ENCODE measurements at places on chromosomes 16 and 17.

DNA sequence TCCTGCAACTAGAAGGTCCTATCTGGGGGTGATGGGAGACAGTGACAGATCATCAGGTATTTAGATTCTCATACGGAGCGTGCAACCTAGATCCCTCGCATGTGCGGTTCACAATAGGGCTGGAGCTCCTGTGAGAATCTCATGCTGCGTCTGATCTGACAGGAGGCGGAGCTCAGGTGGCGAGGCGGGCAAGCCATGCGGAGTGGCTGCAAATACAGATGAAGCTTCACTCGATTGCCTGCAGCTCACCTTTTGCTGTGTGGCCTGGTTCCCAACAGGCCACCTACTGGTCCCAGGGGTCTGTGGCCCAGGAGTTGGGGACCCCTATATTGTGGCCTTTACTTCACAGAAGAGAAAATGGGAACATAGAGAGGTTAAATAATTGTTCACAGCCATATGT, 200.4 kb downstream of the IRF8 start:
- DNase-seq: no peak

- no peak for DNase-seq
Measured at GRCh38 chr16:76866994-76867393, 324.0 kb upstream of the MON1B start.

DNA sequence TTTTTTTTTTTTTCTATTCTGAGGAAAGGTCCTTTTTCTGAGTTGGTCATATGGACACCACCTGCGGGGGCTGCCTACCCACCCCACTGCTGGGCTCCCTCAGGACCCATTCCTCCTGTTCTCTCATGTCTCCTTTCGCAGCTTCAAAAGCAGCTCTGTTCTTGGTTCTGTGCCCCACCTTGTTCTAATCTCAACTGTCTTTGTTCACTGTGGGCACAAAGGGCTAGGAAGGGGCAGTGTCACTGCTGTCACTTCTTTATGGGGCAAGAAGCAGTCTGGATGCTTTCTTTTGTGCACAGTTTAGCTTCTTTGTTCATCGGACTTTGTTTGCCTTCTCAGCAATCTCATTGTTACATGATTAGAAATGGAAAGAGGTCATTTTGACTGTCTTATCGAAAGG, 7.1 kb downstream of the GOSR2 start:
- DNase-seq: no peak

- no peak for DNase-seq
Measured at GRCh38 chr17:8273884-8274444, 14.5 kb upstream of the RANGRF start.

DNA sequence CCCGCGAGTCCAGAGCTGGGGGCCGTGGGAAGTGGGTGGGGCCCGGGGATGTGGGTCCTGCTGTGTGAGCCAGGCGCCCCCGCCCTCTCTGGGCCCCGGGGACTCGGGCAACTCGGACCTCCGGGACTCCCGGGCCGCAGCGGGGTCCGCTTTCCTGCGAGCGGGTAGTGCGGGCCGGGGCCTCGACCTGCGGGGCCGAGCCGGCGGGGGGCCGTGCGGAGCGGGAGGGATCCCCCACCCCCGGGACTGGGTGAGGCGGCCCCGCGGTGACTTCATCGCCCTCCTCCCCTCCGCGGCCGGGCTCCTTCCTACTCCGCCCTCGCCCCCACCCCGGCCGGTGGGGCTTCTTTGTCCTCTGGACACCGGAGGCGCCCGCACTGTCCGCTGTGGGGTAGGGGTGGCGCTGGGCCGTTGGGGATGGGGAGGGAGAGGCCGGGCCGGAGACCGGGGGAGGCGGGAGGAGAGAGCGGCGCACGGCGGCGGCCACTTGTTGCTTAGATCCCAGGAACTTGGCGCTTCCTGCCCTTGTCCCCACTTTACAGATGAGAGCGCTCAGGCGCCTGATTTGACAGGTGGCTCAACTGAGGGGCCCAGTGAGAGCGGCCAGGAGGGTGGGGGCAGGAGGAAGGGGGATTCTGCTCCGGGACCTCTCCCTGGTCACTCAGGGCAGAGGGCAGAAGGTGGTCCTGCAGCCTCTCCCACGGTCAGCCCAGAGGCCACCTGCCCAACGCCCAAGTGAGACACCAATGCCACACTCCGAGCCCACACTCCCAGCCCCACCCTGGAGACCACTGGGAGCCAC, 874 bp downstream of the CMTM3 start:
- DNase-seq: no peak

- DNase-seq: no peak
Measured at GRCh38 chr16:26787924-26788323, 278.8 kb upstream of the C16orf82 start.

GRCh38 chr17:17440938-17441675, 35.7 kb upstream of the MED9 start:
- DNase-seq: no peak

- no peak for DNase-seq
Measured at GRCh38 chr16:68401871-68402747, 46.2 kb downstream of the SMPD3 start.

GRCh38 chr17:58083491-58084316, 485 bp downstream of the DYNLL2 start:
- peak; percentile 53 for DNase-seq

- no peak for DNase-seq
Measured at GRCh38 chr17:73410586-73411312, 98.9 kb upstream of the CDC42EP4 start.

GRCh38 chr17:61251939-61252865, 147.4 kb upstream of the TBX2 start:
- no peak for DNase-seq

DNA sequence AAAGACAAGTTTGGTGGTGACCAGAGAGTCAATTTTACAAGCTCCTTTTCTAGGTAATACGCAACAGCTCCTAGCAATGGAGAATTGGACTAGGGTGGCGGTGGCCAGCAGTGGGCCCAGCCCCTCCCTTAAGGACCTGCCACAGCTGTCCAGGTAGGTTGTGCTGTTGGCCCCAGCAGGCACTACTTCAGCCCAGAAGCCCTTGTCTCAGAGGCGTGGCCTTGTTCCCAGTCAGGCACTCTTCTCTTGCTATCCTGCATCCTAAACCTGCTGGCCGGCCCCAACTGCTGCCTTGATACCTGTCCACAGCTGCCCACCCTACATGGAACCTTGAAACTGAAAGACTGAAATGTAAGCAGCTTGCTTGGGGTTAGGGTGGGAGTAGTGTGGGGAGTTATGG, 989 bp upstream of the GALK1 start:
- DNase-seq: no peak

DNA sequence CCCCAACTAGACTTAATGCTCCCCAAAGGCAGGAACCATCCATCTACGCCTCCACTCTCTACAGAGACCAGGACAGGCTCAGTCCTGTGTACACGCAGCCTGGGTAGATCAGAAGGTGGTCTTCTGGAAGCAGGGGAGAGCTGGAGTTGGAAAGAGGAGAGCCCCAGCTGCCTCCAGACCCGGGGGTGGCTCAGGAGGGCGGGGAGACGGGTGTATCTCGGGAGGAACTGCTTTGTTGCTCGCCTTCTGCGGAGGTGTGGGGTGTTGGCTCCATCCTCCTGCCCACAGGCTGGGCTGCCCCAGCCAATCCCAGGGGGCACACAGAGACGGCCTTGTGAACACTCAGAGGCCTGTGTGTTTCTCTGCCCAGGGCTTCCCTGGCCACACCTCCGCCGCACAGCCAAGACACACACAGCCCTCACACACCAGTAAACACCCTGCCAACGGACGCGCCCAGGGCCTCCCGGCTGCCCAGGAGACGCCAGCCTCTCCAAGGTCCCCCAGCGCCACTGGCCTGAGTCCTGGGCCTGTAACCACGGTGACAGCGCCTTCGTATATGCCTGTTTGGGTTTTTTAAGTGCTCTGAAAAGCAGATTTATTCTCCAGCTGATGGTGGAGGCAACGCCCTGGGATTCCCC, 143.4 kb upstream of the CDC42EP4 start:
- no peak for DNase-seq

DNA sequence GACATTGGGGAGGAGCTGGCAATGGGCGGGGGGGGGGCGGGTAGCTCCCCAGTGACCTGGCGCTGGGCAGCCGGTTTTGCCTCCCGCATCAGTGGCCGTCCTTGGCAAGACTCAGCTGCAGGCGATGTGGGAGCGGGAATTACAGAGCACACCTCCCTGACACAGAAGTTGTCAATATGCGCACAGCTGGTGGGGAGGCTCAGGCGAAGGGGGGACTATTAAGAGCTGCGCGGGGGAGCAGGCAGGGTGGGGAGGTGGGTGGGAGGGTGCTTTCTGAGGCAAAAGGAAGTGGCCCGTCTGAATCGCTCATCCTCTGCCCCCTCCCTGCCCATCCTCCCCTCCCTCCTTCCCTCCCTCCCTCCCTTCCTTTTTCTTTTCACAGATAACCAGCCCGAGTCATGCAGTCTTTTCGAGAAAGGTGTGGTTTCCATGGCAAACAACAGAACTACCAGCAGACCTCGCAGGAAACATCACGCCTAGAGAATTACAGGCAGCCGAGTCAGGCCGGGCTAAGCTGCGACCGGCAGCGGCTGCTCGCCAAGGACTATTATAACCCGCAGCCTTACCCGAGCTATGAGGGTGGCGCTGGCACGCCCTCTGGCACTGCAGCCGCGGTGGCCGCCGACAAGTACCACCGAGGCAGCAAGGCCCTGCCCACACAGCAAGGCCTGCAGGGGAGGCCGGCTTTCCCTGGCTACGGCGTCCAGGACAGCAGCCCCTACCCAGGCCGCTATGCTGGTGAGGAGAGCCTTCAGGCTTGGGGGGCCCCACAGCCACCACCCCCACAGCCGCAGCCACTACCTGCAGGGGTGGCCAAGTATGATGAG, 44.0 kb downstream of the SREBF1 start:
- DNase-seq: no peak

- DNase-seq: no peak
Measured at GRCh38 chr17:50190293-50190602, 11.2 kb downstream of the COL1A1 start.

- DNase-seq: no peak
Measured at GRCh38 chr17:72594248-72594647, 473.4 kb downstream of the SOX9 start.

GRCh38 chr16:65547772-65548446, 426.0 kb upstream of the CDH11 start:
- DNase-seq: no peak

DNA sequence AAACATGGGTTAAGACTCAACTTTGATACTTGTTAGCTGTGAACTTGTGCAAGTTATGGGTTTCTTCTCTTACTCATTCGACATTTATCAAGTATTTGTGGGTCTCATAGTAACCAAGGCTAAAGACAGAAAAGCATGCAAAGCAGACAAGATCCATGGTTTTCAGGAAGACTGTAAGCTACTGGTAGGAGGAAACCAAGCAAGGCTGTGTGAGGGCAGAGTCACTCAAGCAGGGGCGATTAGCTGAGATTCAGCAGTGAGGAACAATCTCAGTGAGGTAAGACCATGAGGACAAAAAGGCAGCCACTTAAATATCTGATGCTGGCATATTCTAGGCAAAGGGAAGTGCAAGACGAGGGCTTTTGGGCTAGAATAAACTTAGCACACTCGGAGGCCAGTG, 29.5 kb downstream of the MBTD1 start:
- DNase-seq: no peak

DNA sequence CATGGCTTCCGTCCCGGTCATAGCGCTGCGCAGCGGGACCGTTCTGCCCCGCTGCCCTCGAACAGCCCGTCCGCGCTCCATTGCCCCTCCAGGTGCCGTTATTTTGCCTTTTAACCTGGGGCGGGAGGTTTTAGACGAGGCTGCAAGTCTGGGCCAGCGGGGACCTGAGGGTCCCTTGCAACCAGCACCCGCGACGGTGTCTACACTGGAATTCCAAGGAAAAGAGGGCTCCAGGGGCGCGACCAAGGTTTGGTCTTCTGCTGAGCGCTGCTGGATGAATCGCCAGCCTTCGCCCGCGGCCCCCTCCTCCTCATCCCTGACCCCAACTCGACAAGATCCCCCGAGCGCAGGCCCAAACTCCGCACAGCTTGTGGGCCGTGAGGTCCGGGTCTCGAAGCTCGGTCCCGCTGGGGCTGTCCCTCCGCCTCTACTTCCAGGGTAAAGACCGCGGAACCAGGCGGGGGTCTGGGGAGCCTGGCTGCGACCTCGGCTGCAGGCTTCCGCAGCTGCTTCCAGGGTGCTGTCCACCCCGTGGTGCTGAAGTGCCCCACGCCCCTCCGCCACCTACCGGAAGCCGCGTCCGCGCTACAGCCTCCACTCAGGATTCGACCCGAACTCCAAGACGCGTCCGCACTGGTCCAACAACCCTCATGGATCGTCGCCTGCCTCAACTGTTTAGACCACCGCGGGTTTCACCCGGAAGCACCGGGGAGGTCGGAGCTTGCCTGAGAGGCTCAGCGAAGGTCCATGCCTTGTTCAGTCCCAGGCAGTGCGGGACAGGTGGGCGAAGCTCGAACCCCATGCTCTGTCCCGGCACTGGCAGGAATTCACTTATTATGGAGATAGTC, 10.1 kb upstream of the CA4 start:
- peak; percentile 60 for DNase-seq

DNA sequence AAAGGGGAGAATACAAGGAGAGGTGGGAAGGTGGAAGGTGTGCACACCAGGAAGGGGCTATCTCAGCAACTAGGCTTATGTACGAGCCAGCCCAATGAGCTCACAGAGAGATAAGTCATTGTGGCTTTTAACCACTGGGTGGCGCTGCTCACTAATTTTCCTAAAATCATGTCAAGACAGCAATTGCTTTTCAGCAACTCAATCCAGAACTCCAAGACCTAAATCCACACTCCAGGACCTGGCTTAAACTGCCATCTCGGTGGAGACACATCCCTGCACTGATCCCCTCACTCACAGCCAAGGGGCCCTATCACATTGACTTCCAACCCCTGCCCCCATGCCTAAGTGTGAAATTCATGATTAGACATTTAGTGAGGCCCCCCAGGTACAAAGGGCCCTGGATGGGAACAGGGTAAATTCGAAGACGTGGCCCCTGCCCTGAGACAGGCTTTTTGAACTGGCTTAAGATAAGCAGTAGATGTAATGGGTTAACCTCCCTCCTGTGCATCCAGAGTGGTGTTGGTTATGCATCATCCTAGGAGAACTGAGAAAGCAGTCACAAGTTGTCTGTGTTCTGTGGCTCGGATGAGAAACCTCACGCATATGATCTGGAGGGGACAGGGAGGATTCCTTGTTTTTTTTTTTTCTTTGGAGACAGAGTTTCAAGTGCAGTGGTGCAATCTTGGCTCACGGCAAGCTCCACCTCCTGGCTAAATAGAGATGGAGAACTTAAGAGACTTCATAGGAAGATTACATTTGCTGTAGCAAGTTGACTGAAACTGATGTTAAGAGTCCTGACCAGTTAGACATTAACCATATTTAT, 11.5 kb downstream of the CCL16 start:
- peak; percentile 54 for DNase-seq

DNA sequence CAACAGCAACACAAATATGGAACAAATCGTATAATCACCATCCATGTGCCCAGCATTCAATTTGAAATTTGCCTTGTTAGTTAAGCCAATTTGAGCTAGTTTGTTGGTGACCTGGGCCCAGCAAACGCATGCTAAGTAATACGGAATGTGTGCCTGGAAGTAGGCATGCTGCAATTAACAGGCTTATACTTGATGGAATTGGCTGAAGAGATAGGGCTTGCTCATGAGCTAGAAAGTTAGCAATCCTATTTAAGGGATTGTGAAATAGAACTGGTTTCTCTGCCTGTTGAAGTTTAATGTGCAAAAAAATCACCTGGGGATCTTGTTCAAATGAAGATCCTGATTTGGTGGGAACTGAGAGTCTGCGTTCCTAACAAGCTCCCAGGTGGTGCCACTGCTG, 8.5 kb upstream of the LPO start:
- DNase-seq: no peak
